Calu3 (cell line): ENCODE measurements at places on chromosomes 7 and 10. TPM values are rescaled to one million over a fixed set of nuclear protein-coding genes. Genes with fewer than 3 reads are reported as not detected.

AKR1C8 gene
- total RNA-seq, result not detected in 2 replicates

RASA4 gene
- total RNA-seq, result 8.6 and 10.7 TPM in 2 replicates

CLDN12 gene
- total RNA-seq, result 37.3 and 42.5 TPM in 2 replicates

ANKRD30A gene
- total RNA-seq, result 0.10 TPM in 1 of 2 replicates, not detected in the other

DNA sequence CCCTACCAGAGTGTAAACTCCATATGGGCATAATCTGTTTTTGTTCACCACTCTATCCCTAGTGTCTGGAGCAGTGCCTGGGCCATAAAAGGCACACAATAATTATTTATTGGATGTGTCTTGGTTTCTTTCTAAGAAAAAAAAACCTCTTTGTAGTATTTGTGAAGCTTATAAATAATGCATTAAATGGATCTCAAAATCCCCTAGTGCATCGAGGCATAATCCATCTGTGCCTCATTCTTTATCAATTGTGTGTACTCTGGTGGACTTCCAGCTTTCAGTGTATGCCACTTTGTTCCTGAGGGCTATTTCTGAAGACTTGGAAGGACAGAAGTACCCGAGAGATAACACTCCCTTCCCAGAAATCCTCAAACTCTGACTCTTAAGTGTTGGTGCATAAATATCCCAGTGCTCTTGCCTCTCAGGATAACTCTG, 255.0 kb upstream of the PHYHIPL start:
- no peak for DNase-seq

DNA sequence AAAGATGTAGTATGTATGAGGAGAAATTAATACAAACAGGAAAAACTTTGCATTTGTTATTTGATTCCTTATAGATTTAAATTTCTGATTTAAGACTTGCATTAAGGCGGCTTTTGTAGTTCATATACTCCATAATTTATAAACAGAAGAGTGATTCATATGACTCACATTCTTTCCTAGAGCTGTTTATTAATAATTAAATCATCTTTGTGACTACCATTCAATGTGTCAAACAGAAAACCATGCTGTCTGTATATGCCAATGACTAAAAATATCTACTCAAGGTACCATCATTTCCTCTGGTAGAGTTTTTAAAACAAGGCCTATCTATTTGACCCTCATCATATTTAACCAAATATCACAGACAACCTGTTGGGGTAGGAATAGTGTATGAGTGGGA, 501.7 kb downstream of the PARD3 start:
- DNase-seq, result no peak

DNA sequence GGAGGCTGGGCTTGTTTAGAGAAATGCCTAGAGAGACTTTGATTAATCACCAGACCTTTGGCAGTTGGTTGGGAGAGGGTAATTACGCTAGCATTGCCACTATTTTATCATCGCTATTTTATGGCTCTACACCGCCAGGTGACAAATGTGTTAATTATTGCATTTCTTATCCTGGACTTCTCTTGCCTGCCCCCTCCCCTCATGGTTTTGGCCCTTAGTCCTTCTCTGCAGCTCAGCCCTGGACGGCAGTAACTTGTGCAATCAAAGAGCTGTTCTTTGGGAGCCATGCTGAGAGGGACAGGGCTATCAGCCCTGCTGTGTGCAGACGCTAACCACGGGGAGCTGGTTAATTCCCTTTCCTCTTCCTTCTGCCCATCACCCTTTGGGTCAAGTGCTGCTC, 585.0 kb downstream of the AUTS2 start:
- DNase-seq, result no peak

GRCh38 chr10:90917238-90917967, 3.5 kb downstream of the ANKRD1 start:
- no peak for DNase-seq
